Femur (tissue), 1 donor: ENCODE measurements at places on chromosomes 2 and 18.

GRCh38 chr18:39935598-39935997 is 2019.4 kb upstream of the PIK3C3 start:
- no peak for DNase-seq

GRCh38 chr18:70019991-70020390 is 72.3 kb upstream of the CD226 start:
- no peak for DNase-seq

GRCh38 chr2:157572725-157573124 is 55.9 kb downstream of the ACVR1C start:
- no peak for DNase-seq

DNA sequence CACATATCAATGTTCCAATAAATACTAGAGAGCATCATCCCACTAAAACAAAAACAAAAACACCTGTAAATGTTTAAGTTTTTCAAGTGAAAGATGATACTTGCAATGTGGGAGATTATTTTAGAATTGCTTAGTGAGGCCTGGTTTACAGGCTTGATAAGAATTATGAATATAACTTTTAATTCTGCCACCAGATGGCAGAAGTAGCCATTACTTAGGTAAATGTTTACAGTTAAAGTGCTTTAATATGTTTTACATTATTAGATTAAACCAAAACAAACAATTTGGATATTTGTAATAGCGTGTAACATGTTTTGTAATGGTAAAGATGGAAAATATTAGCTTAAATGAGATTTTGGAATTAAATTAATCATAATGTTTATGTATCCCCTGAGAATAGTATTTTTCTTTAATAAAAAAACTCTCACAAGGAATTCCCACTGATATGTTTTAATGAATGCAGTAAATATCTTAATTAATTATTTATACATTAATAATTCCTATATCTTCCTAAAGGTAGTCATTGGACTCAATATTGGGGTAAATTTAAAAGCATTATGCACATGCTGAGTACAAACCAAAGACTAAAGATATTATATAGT is 522.0 kb downstream of the SPAG16 start:
- no peak for DNase-seq

GRCh38 chr2:11068856-11069526 is 86.3 kb upstream of the SLC66A3 start:
- DNase-seq = no peak

GRCh38 chr2:57881998-57882888 is 164.4 kb upstream of the VRK2 start:
- DNase-seq = no peak

- DNase-seq = peak; percentile 79
These were observed 631.5 kb downstream of the NYAP2 start for GRCh38 chr2:226030788-226031646.

DNA sequence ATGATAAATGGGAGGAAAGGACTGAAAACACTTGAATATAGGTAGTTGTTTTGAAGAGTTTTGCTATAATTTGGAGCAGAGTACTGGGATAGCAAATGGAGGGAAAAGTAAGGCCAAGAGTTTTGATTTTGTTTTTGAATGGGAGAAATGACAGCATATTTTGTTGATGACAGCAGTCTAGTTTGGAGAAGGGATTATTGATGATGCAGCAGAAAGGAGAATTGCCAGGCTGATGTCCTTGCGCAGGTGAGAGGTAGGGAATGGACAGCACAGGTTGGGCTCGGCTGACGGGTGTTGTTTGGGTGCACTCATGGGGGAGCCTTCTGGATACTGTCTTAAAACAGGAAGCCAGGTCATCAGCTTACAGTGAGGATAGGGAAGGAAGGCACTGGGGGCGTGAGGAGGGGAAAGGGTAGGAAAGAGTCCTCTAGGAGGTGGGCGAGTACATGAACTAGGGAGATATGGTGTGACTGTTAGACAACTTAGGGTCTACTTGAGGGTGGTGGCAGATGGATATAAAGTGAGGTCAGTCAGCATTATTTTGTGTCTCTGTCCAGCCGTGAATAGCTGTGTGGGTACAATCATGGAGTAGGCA is 10.4 kb downstream of the NCAPH start:
- no peak for DNase-seq

DNA sequence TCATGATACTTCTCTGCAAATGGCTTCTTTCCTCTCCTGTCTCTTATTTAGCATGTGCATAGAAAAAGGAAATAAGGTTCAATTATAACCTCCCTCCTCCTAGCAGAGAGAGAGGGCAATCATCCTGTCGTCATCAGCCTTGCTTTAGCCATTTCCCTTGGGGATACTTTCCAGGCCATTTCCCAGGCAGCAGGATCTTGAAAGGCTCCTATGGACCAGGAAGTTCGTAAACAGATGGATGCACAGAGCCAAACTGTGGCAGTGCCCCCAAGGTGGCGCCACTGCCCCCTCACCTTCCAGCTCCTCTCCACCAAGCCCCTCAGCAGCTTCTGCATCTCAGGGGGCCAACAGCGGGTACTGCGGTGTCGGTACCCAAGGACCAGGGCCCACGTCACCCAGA is 157.4 kb downstream of the DTNA start:
- DNase-seq = no peak

DNA sequence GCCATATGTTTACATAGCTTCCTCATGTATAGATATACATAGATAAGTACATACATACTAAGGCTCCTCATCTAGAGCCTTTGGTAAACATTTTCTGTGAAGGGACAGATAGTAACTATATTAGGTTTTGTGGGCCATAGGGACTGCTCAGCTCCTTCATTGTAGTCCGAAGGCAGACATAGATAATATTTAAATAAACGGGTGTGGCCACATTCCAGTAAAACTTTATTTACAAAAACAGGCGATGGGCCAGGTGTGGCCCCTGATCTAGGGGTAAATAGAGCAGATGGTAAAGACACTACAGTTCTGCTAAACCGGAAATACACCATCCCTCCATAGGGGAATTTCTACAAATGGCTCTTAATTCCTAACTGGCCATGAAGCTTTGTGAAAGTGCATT is 7.3 kb downstream of the COQ10B start:
- no peak for DNase-seq

DNA sequence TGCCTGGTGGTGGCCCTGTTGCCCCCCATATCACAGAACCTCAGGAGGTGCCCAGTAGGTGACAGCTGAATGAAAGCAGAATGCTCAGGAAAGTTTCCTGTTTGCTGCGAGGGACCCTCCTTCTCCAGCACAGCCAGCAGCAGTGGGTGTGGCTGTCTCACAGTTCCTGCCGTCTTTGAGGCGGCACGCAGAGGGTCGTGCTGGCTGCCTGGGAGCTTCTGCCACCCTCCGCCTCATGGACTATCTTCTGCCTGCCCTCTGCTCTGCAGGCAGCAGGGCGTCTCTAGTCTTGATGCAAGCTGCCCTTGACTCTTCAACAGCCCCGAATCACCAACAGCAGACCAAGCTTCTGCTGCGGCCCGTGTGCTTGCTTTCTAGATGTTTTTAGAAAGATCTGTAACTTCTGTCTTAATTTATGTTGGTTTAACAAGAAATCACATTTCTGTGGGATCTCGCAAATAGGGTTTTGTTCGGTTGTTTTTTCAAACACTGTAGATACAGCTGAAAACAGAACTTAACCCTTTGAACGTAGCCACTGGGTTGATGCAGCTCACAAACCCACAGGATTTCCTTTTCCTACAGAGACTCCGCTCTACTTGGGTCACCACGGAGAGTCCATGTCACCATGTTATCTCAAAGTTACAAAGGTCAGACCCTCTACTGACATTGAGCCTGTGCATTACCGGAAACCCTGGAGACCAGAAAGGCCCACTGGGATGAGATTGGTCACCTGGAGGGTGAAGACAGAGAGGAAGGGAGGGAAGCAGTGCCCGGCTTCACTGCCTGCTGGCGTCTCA is 144.9 kb downstream of the ACOXL start:
- DNase-seq = no peak

- no peak for DNase-seq
These were observed 3.2 kb downstream of the FARSB start for GRCh38 chr2:222652491-222653255.

DNA sequence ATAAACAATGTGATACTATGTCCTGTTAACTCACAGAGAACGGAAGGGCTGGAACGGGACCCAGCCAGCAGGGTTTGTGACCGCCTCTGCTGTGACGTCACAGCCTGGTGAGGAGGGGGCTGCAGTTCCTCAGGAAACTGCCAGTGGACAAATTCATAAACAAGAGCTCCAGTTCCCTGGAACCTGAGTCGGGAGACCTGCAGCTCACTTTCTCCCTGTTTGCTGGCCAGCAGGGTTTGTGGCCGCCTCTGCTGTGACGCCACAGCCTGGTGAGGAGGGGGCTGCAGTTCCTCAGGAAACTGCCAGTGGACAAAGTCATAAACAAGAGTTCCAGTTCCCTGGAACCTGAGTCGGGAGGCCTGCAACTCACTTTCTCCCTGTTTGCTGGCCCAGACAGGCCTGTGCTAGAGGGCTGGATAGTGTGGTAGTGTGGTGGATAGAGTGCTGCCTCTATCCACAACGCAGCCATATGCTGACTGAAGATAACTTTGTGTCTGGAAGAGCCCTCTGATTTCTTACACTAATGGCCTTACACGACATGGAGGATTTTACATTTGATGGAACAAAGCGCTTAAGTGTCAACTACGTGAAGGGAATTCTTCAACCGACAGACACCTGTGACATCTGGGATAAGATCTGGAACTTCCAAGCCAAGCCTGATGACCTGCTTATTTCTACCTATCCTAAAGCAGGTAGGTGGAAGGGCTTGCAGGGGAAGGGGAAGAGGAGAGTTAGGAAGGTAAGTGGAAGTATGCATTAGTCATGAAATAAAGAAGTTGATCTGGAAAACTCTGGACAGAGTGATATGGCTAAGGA is at the start of gene SULT1C4:
TSS of gene SULT1C4 (plus strand) at position 140 of the 816 bp plus-strand sequence. CDS start at position 524, 384 bp downstream.
- DNase-seq = peak; percentile 94

DNA sequence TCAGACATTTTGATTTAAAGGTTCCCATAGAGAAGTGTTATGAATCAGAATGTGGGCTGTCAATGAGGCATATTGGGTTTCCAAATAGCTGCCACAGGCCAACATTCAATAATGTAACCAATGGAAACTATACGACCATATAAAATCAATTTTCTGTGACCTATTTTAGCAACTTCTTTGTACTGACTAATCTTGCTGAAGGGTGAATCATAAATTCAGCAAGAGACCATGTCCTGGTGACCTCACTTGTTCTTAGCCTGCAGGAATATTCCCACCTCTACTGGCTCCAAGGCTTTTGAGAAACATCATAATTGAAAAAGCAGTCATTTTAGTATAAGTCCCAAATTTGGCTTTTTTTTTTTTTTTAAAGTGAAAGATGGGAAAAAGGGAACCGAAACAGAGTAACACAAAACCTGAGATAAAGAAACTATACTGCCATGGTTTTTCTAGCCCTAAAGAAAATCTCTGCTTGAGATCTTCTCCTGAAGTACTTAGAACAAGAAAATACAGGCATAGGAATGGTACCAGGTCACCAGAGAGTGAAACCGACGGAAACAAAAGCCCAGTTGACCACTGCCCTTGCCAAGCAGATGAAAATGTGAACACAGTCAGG is 32.1 kb downstream of the PLEKHM3 start:
- DNase-seq = no peak

- DNase-seq = no peak
These were observed 110.3 kb upstream of the PKDCC start for GRCh38 chr2:41937464-41937906.

DNA sequence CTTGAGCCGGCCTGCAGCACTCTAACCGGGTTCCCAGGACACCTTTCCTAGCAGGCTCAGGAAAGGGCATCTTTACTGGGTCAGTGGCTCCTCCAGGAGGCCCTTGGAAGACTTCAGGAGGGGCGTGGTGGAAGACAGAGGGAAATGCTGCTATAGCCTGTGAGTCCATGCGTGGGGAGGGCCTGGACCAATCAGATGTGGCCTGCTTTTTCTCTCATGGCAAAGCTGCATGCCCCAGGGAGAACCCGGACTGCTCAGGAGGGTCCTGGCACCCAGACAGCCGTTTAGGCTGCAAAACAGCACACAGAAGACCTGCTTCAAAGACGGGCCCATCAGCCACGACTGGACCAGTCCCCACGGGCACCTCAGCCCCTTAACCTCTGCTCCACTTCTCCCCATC is 84.4 kb downstream of the EIPR1 start:
- no peak for DNase-seq

DNA sequence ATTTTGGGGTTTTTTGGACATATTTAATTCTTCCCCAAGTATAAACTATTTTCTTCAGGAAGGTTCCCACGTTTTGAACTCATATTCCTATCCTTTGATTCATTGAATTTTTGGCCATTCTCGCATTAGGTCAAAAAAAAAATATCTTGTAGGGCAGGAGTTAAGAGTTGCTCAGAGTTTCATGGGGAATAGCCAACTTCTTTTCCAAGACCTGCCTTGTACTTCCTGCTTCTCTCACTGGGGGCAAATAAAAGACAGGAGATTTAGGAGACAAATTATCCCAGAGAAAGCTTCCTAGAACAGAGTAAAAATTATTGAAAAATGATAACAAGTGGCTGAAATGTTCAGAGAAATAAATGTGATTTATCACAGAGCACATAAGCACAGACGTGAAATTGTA is 55.2 kb upstream of the BCL11A start:
- no peak for DNase-seq

GRCh38 chr2:15813481-15814266 is 126.7 kb upstream of the MYCN start:
- no peak for DNase-seq

- no peak for DNase-seq
These were observed 452.5 kb upstream of the SALL3 start for GRCh38 chr18:78526923-78527711.

DNA sequence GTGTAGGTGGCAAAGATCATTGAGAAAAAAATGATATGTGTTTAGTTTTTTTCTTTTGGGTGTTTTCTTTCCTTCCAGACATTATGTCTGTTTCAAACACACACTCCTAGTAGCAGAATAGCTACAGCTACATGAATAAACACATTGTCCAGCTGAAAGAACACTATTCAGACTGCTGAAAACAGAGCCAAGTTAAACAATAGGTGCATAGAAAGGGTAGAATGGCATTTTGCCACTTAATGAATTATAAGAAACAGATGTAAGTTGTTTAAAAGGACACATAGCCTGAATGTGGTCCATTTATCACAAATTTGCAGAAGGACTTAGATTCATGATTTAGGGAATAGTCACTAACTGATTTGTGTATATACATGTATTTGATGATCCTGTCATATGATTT is 20.1 kb downstream of the CTLA4 start:
- DNase-seq = no peak

DNA sequence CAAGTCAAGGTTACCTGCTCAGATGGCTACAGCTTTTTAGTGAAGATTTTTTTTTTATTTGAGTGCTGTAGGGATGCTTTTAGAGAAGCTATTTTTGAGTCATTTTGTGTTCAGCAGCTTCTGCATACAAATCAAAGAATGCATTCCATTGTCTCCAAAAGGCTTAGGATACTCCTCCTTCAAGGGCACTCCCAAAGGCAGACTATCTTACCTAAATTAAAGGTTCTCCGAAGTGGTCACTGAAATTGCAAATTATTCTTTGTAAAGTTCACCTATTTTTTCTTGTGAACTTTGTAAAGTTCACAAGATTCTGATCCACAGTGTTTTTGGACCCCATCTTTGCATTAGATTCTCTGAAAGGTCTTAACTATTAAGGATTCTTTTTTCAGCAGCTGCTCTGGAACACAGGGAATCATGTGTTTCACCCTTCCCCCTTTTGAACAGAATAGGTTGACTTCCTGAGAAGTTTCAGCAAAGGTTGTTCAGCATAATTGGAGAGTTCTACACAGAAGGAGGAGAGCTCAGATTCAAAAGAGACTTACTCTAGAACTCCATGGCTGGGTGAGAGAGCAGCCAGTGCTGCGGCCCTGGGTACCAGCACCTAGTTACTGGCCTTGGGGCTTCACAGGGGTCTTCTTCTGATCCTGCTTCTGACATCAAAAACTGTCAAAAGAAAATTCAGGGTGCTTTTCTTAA is 14.5 kb downstream of the CLIP4 start:
- no peak for DNase-seq

- DNase-seq = no peak
These were observed 100.6 kb upstream of the FN1 start for GRCh38 chr2:215536510-215536909.
